ENCODE measurements at places on chromosomes 6 and 20.
A peak's percentile ranks its signal among the peaks of the same experiment; 100 is the strongest.

DNA sequence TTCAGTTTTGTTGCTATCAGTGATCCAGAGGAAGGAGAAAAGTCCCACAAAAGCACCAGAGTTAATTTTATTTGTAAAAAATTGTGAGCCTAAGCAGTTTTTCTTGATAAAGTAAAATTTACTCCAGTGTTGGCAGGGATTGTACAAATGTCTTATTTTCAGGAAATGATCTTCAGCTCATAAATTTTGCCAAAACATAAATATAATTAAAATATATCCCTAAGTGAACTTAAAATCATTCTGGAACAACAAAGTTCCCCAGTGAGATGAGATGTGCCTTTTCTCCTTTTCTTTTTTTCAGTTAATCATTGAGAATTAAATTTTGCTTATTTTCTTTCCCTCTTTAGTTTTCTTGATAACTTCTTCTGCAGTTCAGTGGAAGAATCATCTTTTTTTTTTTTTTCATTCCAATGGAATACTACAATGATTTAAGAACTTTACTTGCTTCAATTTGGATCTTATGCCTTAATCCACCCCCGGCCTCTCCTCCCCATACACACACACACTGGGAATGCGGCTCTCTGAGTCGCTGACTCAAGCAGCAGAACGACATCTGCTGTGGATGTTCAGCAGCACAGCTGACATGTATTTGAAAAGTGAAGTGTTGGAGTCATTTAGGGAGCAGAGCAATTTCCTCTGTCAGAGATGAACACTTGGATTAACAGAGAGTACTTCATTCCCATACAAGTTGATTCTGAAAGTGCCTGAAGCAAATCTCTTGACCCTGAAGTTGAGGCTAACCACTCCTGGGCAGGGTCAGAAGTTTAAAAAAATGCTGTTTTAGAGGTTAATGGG is 27.7 kb upstream of the LAMA4 start:
- no peak for DNase-seq

DNA sequence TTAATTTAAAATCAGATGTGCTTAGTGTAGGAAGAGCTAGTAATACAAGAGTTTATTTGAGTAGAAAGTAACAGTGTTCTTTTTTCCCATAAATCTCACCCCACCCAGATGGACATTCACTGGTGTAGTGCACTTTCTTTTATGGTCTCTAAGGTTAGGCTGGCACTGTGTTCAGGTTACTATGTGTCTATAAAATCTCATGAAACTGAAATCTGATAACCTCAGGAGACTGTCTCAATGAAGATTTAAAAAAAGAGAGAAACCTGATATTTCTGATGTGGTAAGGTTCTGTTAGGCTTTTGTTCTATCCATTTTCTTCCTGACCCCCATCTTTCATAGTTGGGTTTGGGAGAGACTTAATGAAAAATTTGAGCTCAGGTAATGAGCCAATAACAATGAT is 101.2 kb upstream of the CLVS2 start:
- DNase-seq, result no peak

DNA sequence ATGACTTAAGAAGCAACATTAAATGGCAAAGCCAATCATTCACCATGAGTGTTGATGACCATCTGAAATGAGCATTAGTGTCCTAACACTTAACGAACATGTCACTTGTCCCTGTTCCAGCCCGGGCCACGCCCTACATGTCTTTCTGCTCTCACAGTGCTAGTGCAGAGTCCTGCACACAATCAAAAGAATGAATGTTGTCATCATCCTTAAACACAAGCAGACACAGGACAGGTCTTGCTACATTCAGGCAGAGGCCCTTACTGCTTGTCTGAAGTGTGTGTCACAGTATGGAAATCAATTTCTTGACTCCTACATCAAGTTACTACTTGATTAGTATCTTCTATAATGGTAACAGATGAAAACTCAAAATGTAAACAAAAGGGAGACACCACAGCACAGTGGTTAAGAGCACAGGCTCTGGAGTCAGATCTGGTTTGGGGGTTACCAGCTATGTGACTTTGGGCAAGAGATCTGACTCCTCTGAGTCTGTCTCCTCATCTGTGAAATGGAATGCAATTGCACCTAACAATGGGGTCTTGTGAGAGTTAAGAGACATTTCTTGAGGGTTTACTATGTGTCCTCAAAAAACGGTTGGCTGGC is 17.4 kb downstream of the UBE2V1 start:
- DNase-seq, result no peak

- no peak for DNase-seq
Measured at GRCh38 chr6:56347526-56347925, 100.1 kb upstream of the COL21A1 start.

DNA sequence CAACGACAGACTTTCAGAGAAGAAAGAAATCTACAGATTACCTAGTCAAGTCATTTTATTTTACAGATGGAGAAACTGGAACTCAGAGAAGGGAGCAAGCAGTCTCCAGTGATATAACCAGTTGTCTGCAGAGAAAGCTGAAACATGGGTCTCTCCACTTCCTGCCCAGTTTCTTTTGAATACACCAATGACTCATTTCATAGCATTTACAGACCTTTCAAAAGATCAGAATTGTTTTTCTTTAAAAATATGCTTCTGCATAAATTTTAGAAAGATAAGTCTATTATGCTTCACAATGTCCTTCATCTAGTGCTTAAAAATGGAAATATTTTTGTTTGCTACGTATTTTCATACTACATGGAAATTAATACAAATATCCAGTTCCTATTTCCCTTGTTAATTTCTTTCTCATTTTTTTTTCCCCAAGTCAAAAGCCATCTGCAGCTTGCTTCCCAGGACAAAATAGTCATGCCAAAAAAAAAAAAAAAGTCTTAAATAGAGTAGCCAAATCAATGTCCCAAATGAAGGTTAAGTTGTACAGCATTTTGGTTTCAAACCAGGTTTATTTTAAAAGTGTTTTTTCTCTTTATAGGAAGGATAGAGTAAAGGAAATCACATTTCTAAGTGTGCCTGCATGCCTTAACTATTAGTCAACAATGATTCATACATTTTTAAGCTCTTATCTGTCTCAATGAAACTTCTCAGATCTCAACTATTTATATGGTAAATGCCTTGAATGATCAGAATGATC is 36.9 kb downstream of the ARHGAP18 start:
- no peak for DNase-seq

DNA sequence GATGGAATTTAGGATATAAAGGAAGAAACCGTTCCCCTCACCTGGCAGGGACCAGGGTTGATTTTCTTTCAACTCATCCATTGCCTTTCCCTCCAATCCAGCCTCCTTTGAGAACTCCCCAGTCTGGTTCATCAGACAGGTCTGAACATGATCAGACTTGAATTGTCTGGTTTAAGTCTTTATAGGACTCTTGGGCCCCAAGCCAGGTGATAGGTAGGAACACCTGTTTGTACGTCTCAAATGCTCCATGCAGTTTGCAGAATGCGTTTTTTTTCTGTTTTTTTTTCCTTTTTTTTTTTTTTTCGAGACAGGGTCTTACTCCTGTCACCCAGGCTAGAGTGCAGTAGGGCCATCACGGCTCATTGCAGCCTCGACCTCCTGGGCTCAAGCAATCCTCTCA is 4.1 kb upstream of the CEP250 start:
- DNase-seq, result no peak

GRCh38 chr6:40819182-40819834 is 219.7 kb downstream of the UNC5CL start:
- no peak for DNase-seq

- no peak for DNase-seq
Measured at GRCh38 chr6:6217855-6218758, 102.4 kb downstream of the F13A1 start.

- no peak for DNase-seq
Measured at GRCh38 chr20:49863666-49864065, 51.0 kb downstream of the SLC9A8 start.

- no peak for DNase-seq
Measured at GRCh38 chr6:17432356-17432755, 39.0 kb downstream of the CAP2 start.

DNA sequence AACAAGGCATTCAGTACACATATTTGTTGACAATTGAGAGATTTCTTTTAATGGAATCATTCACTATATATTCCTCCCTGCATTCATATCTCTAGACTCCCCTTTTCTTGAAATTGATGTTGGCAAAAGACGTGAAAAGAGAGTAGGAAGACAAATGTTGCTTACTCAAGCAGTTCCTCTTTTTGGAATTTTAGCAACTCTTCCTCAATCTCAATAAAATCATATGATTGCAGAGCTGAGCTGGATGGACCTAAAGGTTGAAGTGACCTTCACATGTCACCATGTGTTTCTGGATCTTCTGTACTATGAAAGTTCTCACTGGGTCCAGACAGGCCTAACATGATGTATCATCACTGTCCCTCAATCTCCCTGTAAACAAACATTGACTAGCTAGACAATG is 18.6 kb downstream of the ADGRF1 start:
- no peak for DNase-seq

GRCh38 chr6:45082091-45082490 is 246.0 kb upstream of the RUNX2 start:
- DNase-seq, result no peak

GRCh38 chr6:26520850-26521599 is 17.1 kb upstream of the HMGN4 start:
- peak; percentile 84 for DNase-seq

DNA sequence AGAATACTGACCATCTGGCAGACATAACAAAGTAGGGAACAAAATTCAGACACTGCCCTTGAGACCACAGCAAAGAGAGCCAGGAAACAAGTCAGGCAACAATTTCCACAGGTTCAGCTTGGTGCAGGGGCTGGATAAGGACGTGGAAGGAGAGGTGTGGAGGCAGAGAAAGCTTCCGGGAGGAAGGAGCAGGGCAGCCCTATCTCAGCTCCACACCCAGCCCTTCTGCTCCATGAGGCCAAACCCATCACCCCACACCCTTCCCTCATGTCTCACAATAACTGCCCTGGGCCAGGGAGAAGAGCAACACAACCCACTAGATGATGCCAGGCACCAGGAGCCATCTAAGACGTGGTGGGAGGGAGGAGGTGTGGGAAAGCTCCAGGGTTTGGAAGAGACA is 5.8 kb downstream of the SNHG17 start:
- DNase-seq, result no peak

GRCh38 chr6:25753079-25753478 is 1.5 kb upstream of the SLC17A4 start:
- DNase-seq, result no peak

DNA sequence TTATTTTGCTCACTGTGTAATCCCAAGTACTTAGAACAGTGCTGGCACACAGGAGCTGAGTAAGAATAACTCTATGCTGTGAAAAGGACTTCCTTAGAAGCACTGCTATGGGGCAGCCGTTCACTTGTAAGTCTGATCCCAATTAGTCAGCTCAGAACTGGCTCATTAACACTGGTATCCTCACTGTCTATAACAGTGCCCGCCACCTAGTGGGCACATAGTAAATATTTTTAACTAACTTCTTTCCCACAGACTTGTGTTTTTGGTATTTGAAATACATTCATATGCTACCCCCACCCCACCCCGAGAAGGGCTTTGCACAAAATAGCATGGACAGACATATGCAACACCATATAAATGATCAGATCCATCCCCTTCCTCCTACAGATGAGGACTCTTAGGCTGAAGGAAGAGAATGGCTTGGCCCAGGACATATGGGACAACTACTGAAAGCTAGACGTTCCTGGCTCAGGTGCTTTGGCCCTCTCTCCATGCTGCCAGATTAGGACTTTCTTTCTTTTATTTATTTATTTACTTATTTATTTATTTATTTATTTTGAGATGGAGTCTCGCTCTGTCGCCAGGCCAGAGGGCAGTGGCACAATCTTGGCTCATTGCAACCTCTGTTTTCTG is 47.1 kb downstream of the DST start:
- DNase-seq, result peak; percentile 5

DNA sequence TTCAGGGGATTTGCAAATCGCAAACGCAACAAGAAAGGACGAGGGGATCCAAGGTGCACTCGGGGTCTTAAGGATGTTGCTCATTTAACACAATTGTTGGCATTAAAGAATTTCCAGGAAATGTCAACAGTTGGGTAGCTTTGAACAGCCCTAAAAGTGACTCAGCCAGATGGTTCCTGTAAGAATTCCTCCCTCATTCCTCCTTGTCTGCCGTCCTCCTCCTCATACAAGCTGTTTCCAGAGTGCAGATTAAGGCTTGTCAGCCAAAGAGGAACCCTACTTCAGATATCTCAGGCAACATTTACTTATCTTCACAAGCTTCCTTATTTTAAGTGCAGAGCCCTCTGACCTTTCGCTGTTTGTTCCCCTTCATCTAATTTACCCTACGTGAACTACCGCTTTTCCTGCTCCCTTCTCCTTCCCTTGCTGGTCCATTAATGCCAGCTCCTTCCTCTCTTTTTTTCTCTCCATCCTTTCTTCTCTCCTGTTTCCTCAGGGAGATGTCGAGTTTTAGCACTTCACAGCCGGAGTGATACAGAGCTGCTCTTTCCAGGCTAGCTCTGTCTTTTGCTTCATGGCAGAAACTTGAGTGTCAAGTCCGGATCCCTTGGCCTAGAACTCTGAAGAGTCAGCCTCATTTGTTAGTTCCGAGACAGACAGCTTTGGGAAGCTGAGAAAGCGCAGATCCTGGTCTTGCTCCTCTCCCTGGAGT is 26.1 kb upstream of the TBC1D7 start:
- no peak for DNase-seq

- no peak for DNase-seq
Measured at GRCh38 chr6:116210750-116211425, 43.0 kb downstream of the TSPYL4 start.

DNA sequence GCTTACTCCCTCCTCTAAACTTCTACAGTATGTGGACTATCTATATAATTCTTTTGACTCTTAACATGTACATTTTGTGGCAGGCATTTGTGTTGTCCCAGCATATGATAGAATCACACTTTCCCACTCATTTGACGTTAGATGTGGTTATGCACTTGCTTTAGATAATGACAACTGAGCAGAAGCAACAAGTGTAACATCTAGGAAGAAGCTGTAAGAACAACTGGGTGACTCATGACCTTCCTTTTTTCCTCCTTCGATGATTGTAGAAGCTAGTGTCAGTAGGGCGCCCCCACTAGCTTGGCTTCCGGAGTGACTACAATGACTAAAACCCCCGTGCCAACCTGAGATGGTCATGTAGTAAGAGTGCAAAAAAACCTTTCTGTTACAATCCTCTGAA is 74.6 kb upstream of the CEP85L start:
- DNase-seq, result no peak

DNA sequence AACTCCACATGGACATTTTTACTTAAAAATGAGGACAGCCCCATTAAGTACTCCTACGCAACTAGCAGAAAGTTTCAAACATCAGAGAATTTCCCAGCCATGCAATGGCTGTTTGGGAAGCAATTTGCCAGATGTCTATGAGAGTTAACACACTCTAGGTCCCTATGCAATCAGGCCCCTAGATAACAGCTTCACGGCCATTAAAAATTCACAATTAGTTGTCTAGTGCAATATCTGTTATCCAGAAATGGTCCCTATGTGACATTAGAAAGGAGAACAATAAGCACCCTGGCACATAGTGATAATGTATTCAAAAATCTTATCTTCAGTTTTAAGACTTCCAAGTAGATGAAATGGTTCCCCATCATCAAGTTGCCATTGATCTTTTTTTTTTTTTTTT is 174.3 kb upstream of the NRSN1 start:
- DNase-seq, result no peak

GRCh38 chr20:20369250-20370093 is 1.6 kb downstream of the INSM1 start:
- DNase-seq, result no peak

GRCh38 chr20:49384437-49385434 is 97.7 kb downstream of the KCNB1 start:
- DNase-seq, result peak; percentile 46

GRCh38 chr20:22925613-22925983 is 109.5 kb upstream of the SSTR4 start:
- no peak for DNase-seq

- DNase-seq, result no peak
Measured at GRCh38 chr6:10395171-10395703, 19.6 kb downstream of the TFAP2A start.

GRCh38 chr6:40550202-40551101 is 36.7 kb downstream of the LRFN2 start:
- peak; percentile 3 for DNase-seq
